ENCODE measurements at places on chromosomes 6 and 20.

DNA sequence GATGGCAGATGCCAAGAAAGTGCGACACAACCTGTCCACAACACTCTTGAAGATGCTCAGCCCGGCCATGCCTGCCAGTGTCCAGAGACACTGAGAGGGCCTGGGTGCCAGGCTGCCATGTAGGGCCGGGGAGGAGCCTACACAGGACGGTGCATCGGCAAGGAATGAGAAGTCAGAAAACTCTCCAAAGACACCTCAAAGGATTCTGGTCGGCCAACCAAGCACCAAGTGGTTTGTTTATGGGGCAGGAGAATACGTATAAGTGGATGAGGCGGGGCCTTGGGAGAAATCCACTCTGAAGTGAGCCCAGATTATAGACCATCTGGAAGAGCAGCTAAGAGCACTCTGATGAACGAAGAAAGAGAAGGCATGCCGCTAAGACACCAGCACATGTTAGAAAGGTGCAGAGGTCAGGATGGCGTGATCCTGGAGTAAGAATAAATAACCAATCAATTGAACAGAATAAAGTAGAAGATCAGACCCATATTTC is 120.7 kb upstream of the FOXQ1 start:
- DNase-seq: no peak

DNA sequence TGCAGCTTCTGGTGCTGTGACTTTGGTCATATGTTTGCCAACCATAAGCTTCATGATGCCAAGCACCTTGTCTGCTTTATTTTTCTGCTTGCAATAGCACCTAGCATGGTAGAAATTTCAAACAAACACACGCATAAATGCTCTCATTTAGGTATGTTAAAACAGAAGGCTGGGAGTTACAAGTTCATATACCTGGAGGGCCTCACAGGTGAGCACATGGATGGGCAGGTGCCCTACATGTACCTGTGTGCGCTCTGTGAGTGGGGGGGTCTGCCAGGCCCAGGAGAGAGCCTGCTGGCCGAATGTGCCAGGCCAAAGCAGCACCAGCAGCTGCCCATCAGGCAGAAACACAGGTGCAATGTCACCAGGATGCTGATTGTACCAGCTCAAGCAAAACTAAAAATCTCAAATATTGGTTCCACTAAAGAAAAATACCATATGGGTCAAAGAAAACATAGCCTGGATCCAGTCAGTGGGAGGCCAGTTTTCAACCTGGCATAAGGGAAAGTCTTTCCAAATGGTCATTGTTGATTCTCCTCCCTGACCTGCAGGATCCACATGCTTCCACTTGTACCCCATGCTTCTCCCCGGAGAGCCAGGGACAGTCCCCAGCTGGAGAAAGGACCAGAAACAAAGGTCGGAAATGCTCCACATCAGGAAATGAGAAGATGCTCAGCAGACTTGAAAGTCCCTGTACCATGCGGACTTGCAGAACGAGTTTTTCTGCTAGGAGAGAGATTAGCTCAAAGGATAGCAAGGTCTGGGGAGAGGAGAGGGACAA is 7.2 kb upstream of the PFDN4 start:
- DNase-seq: no peak

GRCh38 chr20:1629321-1629720 is 9.5 kb upstream of the SIRPB1 start:
- no peak for DNase-seq

DNA sequence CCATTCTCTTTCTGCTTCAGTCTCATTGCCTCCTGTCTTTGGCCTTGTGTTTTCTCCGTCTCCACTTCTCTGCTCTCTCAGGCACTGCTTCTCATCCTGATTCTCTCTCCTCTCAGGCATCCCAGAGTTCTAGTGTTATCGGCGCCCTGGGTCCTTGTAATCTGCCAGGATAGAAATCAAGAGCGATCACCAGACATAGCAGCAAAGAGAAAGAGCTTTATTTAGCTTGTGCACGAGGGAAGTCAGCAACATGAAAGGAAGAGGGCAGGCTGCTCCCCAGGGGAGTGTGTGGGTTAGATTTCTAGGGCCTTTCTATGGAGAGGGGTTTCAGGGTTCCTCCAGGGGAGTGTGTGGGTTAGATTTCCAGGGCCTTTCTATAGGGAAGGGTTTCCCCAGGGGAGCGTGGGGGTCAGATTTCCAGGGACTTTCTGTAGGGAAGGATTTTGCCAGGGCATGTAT is 32.5 kb downstream of the SUN5 start:
- DNase-seq: peak; percentile 38

DNA sequence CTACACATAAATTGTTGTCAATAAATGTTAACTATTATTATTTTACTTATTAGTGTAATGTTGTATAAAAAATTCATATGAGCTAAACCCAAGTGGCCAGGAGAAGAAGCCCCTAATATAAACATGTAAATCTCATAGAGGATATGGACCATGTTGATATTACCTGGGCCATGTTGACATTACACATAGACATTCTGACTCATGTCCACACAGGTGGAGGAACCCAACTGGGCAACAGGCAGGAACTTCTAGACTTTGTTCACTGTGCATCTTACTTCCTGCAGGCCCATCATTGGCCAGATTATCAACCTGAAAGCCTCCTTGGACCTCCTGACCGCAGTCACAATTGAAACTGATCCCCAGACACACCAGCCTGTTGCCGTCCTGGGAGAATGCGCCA is 7.2 kb downstream of the BPIFA2 start:
- DNase-seq: no peak

- DNase-seq: no peak
Measured at GRCh38 chr6:107699254-107699653, 124.9 kb downstream of the SCML4 start.

Measured in stimulated activated CD4-positive, alpha-beta T cell treated with anti-CD3 and anti-CD28 coated beads, Interleukin-15, amount 100 ng/mL, for 24 hours (primary cell).